Sigmoid colon (tissue), 7 donors: ENCODE measurements at places on chromosomes 3 and 15. TPM values are rescaled to one million over a fixed set of nuclear protein-coding genes. Genes with fewer than 3 reads are reported as not detected.

GRCh38 chr15:100308608-100309007 is 33.2 kb downstream of the ADAMTS17 start:
- no peak for DNase-seq

- DNase-seq, result no peak
Observed at GRCh38 chr3:188400494-188401243, 246.7 kb downstream of the LPP start.

GRCh38 chr3:126270145-126270811 is 86.9 kb downstream of the KLF15 start:
- DNase-seq, result peak; percentile 91

DNA sequence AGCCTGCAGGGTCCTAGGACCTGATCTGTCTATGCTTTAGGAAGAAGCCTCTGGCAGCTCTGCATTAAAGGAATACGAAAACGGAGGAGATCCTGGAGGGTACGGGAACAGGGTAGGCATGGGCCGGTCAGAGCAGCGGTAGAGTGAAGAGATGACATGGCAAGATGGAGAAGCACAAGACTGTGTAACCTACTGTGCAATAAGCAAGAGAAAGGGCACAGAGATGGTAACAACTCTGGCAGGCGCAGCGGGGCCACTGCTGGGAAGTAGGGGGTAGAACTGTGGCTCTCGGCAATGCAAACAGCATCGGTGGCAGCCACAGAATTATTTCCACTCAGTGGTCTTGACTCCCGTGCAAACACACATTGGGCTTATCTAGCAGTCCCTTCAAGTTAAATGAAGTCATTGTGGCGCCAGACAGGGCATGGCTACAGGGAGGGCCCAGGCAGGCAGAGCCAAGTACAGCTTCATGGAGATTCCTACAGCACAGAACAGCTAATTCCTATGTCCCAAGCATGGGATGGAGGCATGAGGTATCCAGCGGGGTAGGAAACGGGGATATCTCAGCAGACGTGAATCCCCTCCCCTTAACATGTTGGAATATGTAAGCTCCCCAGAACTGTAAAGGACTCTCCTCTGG is 28.8 kb downstream of the WHAMM start:
- DNase-seq, result no peak

DNA sequence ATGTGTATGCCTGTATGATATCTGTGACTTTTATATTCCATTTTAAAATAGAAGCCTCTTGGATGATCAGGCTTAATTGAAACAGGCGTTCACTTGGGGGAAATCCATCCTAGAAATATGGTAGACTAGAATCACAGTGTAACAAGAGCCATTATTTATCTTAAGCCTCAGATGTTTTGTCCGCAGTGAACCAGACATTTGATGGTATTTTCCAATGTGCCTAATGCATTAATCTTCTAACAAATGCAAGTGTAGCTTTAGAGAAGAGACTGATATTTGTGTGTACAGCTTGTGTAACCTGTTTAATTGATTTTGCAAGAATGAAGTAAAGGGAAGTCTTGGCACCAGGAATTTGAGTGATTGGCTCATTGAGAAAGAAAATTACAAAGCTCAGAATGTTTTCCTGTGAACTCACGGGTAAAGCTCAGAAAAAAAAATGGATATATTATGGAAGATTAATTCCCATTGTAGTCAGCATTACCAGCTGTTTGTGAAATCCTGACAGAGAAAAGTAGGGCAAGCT is 155.7 kb downstream of the SV2B start:
- DNase-seq, result no peak

- no peak for DNase-seq
Observed at GRCh38 chr3:45179163-45179562, 33.0 kb upstream of the CDCP1 start.

GRCh38 chr3:185316740-185317412 is 46.1 kb upstream of the MAP3K13 start:
- no peak for DNase-seq

- DNase-seq, result peak; percentile 44
Observed at GRCh38 chr15:45105586-45105985, 8.4 kb downstream of the DUOX2 start.

DNA sequence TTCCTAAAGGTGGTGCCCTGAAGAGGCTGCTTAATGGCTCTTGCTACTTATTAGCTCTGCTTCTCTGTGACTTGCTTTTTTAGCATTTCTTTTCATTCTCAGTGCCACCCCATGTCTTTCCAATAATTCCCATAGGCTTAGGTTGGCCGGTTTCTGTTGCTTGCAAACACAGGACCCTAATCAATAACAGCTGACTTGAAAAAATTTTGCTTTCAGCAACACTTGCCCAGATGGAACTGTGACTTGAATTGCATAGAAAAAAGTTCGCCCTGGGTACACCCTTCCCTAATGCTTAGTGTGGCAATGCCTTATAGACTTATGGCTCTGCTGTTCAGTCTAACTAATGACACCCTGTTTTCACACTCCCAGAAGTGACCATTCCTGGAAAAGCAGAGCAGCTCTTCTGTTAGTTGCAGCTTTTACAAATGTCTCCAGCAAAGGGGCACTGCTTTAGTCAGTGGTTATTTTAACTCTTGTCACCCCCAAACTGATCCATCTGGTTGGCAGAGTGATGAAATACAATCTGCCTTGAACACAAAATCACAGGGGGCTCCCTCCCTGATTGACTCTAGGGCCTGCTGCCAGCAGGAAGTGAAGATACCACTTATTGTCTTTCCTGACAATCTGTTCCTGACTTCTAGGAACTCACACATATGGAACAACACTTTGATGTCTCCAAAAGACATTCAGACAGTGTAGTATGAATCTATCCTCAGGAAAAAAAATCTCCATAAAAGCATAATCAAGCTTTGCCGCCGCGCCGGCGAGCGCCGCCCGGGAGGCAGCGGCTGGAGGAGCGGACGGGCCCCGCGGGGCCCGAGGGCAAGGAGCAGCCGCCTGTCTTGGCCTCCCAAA is 9.7 kb upstream of the SLMAP start:
- DNase-seq, result no peak

DNA sequence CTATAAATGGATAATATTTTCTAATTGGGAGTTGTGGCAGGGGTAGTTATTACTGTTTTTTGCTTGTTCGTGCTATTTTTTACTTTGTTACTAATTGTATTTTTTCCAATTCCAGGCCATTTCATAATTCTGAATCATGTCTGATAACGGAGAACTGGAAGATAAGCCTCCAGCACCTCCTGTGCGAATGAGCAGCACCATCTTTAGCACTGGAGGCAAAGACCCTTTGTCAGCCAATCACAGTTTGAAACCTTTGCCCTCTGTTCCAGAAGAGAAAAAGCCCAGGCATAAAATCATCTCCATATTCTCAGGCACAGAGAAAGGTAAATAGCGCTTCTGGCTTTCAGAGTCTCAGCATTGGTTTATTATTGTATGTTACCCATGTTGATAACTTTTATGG is 42.9 kb downstream of the PAK2 start:
- DNase-seq, result no peak

DNA sequence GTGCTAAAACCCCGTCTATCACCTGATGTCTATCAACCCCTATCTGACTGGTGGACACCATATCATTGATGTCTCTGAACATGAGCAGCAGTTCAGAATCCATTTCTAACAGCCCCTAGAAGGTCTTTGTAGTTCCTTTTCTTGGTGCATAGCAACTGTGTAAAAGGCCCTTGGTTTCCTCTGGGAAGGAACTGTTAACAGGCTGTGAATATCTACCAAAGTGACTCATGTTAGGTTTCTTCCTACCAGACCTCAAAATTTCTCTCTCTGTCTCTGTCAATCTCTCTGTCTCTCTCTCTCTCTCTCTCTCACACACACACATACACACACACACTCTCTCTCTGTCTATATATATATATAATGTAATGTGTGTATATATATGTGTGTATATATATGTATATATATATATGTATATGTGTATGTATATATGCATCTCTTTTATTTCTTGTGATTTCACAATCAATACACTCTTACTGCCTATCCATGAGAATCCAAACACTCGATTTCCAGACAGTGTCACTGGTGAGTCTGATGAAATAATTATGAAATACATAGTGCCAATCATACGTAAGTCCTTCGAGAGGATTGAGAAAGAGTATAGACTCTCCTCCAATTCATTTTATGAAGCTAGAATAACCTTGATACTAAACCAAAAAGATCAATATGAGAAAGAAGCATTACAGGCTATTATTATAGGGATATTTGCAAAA is 335.9 kb upstream of the SLCO3A1 start:
- no peak for DNase-seq

GRCh38 chr3:194570235-194570634 is 63.0 kb downstream of the TMEM44 start:
- no peak for DNase-seq

DNA sequence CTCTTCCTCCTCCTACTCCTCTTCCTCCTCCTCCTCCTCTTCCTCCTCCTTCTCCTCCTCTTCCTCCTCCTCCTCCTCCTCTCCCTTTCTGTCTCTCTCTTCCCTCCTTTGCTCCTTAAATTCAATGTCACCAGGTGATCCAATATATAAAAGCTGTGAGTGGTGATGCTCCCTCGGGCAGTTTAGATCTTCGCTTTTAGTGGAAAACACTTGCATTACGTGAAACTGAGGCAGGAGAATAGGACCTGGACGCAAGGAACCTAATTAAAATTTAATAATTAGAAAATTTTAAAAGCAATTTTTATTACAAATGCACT is 279.7 kb downstream of the XXYLT1 start:
- DNase-seq, result no peak

Gene LRRC28
- polyA plus RNA-seq, result 22.2 TPM

Gene ZDHHC3
- 82.8 TPM for polyA plus RNA-seq

Gene RPS17
- polyA plus RNA-seq, result 6,196 TPM

Gene LIPC
- 0.63 TPM for polyA plus RNA-seq
